ENCODE measurements at places on chromosomes 2 and 18.

GRCh38 chr2:216130346-216130971 is 21.3 kb downstream of the XRCC5 start:
- DNase-seq: no peak

GRCh38 chr2:144959416-144959815 is 439.5 kb upstream of the ZEB2 start:
- no peak for DNase-seq

DNA sequence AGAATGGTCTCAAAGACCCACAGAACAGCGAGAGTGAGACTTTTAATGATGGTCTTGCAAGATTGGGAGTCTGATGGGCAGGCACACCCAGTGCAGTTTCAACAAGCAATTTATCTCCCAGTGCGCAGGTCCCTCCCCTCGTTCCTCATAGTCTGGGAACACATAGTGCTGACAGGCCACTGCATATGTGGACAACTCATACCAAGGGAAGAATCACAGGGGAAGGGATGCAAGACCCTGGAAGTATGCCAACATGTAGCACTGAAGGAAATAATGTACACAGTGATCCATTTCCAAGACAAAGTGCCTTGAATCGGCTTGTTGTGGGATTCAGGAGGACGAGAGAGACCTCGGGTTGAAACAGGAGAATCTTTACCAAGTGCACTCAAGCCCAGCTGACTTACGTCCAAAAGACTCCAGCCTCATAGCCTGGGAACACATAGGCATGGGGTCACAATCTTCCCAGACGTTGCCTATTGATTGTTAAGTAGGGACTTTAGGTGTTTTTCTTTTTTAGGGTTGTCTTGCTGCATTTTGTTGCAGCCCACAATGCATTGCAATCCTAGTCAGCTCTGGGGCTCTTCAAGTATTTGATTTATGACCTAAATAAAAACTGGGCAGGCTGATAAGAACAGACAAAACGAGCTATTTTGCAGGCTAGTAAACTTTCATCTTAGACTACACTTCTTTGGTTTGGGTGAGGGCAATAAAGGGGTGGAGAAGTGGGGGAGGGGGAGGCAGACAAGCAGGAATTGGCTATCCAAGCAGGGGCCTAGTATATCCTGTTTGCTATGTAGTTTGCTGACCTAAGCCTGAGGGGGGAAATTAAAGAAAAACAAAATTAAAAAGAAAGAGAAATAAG is 24.7 kb upstream of the SERPINB5 start:
- no peak for DNase-seq

DNA sequence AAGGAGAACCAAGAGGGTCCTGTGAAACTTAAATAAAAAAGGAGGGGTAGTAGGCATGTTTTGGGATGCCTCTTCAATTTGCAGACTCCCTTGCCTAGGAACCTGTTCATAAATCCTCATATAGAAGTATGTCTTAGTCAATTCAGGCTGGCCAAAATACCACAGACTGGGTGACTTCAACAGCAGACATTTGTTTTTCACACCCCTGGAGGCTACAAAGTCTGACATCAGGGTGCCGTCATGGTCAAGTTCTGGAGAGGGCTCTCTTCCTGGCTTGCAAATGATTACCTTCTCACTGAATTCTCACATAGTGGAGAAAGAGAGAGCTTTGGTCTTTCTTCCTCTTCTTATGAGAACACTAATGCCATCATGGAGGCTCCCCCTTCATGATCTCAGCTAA is 4.1 kb upstream of the TCF4 start:
- no peak for DNase-seq

- no peak for DNase-seq
These were observed 66.2 kb downstream of the ATOH8 start for GRCh38 chr2:85819811-85820510.

DNA sequence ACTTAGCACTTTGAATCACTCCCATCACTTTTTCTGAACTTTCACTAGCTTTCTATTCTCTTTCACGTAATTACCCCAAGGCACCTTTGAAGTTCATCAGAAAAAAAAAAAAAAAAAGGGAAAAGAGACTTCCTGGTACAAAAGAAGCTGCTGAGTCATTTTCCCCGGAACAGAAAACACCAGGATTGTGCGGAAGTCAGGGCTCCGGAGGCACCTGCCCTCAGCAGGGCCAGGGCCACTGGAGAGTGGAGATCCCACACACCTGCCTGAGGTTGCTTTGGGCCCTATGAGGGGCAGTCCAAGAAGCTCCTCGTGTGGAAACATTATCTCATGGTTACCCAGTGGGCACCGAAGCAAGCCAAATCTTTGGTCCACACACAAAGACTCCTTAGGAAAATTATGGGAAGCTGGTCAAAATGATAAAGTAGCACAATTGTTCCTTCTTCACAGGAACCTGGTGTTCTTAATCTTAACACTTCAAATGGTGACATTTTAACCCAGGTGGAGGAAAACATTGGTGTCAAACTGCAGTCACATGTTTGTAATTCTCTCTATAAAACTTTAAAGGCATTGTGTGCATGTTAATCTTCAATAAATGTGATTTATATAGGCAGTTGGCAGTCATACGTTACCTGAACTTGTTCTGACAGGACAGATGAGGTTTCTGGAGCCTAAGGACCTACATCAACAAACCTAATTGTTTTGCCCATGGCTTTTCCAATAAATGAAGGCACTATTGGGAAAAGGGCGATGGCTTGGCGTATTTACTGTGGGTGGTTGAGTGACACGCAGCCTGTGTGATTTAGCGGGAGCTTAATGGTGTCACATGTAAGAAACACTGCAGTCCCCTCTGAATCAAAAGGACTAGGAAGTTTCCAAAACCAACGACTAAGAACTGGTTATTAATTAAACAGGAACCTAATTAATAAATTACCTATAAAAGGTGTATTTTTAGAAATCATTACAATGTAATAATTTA is 23.4 kb upstream of the FAM110C start:
- DNase-seq: no peak

GRCh38 chr2:171100370-171100769 is 60.3 kb downstream of the TLK1 start:
- DNase-seq: no peak

- no peak for DNase-seq
These were observed 3.3 kb downstream of the INPP5D start for GRCh38 chr2:233063269-233063975.

DNA sequence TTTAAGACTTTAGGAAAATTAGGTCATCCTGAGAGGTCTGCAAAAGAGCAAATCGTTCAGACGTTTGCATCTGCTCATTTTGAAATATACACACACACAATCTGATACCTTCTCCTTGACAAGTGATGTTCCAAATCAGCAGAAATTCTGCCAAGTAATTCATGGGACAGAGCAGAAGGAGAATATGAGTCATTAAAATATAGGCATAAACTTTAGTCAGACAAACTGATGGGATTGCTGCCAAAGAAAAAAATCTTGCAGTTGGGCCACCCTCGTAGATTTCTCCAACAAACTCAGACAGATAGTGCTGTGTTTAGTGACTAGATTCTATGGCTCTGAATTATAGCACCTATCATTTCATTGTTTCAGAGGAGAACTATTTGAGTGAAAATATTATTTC is 336.3 kb downstream of the NYAP2 start:
- DNase-seq: no peak

- DNase-seq: no peak
These were observed 188.1 kb downstream of the ZEB2 start for GRCh38 chr2:144331674-144332355.

DNA sequence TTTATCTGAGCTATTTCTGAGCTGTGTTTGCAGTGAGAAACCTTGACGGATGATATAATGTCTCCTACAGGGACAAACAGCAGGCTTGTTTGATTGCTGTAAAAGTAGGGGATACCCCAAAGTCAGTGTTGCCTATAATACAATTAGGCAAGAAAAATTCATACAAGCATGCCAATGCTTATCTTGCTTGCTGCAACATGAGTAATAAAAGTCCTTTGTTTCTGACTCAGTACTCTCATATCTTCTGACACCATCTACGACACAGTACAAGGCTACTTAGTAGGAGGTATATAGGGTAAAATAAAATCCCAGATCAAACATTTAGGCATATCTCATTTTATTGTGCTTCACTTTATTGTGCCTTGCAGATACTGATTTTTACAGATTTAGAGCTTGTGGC is 33.0 kb downstream of the ERBB4 start:
- no peak for DNase-seq

DNA sequence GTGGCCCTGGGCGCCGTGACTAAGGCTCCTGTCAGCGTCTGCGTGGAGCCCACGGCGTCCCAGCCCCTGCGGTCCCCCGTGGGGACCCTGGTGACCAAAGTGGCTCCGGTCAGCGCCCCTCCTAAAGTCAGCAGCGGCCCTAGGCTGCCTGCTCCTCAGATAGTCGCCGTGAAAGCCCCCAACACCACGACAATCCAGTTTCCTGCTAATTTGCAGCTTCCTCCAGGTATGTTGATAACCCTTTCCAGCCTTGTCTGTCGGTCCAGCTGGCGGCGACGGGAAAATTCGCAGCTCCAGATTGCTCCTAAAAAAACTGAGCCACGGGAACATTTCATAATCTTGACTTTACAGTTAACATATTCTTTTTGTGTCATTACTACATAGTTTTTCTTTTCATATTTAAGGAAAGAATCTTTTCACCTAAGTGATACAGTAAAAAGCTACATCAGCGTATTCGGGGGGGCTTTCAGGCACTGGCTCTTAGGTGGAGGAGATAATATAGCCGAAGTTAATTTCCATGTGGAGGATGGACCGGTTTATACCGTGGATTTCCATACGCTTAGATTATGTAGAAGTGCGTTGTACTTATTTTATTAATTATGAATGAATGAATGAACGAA is 916 bp downstream of the TAF4B start:
- no peak for DNase-seq
